ENCODE measurements at places on chromosomes 16 and 17.

DNA sequence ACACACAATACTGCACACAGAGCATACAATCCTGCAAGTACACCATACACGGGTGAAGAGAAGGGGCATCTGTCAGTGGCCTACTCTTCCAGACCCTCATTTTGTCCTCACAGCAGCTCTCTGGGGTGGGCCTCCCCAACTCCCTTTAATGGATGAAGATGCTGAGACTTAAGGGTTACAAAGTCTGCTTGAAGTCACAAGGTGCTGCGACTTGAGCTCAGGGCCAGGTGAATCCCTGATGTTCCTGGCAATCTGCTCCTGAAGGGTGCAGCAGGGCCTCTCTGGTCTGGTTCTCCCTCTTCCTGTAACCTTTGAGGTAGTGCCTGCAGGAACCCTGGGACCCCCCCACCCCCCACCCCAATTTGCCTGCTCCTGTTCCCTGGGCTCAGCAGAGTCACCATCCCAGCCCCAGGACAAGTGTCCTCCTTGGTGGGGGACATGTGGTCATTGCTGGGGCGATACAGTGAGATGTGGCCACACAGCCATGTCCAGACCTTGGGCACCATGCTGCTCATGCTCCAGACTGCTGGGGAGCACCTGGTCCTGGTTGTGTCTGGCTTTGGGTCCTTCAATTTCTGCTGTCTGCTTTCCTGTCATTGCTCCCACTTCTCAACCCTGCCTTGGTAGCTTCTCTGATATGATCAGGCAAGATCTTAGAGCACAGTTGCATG, 107.5 kb downstream of the METRNL start:
- no peak for DNase-seq

DNA sequence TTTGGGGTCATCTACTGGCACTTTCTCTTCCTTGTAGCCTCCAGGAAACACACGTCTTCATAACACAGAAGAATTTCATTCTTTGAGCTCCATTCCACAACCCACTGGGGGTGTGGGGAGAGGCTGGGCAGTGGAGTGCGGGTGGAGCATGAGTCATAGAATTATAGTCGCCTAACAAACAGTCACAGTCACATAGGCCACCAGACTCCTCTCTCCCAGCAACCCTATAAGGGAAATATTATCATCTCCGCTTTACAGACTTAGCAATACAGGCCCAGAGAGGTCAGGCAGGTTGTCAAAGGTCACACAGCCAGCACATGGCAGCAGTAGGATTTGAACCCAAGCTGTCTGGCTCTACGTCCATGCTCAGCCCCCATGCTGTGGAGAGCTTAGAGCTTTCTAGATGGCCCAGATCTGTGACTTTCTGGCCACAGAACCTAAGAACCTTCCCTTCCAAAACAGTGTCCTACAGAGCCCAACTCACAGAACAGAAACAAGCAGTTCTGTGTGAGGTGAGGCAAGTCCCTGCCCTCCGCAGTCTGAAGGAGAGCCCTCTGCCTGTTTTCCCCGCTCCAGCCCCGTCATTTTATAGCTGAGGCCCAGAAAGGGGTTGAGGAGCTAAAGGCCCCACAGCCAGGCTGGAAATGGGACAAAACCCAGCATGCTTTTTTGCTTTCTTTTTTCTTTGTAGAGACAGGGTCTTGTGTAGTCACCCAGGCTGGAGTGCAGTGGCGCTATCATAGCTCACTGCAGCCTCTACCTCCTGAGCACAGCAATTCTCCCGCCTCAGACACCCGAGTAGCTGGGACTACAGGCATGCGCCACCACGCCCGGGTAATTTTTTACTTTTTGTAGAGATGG, 10.7 kb upstream of the LITAF start:
- DNase-seq, result peak; percentile 75

GRCh38 chr16:85172455-85173145, 60.3 kb upstream of the CIBAR2 start:
- DNase-seq, result no peak

DNA sequence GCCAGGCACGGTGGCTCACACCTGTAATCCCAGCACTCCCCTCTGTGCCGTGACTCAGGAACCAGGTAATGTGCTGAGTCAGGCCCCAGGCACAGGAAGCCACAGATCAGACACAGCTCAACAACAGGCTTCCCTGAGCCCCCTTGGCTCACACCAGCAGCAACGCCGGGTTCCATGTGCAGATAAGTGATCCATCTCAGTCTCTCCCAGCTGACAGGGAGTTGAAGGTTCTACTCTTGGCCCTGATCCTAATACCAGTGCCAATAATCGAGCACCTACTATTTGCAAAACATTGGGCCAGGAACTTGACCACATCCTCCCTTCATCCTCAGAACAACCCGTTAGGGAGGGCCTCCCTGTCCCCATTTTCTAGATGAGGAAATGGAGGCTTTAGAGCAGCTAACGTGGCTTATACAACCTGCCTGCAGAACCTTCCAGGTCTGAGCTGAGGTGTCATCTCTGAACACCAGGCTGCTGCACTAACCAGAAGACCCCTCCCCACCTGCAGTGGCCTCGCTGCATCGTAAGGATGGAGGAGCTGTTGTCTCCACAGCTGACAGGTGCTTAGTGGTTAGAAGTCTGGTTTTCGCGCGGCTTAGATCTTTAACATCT, 64.8 kb upstream of the AMZ2 start:
- no peak for DNase-seq

GRCh38 chr17:15342460-15342859, 1.1 kb upstream of the TEKT3 start:
- DNase-seq, result no peak

DNA sequence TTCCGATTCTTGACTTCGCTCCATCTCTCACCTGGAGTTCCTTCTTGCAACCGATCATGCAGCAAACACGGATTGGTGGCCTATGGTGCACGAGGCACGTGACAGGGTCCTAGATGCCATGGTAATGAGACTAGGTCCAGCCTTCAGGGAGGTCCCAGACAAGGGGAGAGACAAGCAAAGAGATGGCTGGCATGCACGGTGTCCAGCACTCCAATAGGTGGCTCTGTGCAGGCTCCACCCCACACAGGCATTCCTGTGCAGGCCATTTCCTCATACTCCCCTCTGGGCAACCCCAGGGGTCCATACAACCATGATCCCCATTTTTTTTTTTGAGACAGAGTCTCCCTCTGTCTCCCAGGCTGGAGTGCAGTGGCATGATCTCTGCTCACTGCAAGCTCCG, 31.3 kb downstream of the WNT9B start:
- DNase-seq, result no peak

GRCh38 chr16:2535625-2536013, 2.2 kb upstream of the PDPK1 start:
- DNase-seq, result peak; percentile 49

- DNase-seq, result no peak
Observed at GRCh38 chr16:3503523-3503922, 2.7 kb downstream of the CLUAP1 start.

- no peak for DNase-seq
Observed at GRCh38 chr17:15453246-15453645, 14.2 kb downstream of the CDRT4 start.

DNA sequence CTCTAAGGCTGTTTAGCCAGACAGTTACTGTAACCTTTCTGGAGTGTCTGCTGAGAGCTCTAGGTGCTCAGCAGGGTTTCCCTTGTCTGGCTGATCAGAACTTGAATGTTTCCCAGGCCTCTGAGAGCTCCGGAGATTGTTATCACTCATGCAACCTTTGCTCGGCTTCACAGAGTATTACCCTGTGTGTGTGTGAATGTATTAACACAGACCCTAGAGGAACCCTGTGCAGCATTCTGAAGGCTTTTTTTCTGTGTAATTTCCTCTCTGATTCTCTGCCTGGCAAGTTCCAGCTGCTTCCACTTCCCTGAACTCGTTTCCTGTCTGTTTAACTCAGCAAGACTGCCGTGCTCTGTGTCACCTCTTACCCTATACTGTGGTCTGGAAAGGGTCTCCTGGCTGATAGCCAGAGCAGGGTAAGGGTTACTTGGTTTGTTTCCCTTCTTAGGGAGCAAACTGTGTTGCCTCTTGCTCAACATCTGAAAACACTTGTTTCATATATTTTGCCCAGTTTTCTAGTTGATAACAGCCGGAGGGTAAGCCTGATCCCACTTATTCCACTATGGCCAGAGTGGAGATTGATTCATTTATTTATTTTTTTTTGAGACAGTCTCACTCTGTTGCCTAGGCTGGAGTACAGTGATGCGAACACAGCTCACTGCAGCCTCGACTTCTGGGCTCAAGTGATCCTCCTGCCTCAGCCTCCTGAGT, 21.7 kb downstream of the PRMT7 start:
- DNase-seq, result no peak

DNA sequence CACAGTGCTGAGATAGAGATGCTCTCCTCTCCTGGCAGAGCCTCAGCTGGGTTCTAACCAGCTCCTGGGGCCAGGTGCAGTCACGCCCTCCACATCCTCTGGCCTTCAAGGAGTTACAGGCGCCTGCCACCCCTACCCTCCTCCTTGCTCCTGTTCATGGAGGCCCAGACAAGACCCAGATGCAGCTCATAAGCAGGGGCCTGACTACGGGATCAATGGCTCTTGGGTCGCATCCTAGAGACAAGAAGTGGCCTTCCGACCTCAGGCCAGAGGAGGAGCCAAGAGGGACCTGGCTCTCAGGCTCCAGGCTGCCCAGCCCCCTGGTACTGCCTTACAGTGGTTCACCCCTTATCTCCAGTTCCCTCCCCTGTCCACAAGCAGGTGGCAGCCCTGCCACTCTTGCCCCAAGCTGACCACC, 23.0 kb downstream of the ARHGAP27 start:
- DNase-seq, result peak; percentile 29

DNA sequence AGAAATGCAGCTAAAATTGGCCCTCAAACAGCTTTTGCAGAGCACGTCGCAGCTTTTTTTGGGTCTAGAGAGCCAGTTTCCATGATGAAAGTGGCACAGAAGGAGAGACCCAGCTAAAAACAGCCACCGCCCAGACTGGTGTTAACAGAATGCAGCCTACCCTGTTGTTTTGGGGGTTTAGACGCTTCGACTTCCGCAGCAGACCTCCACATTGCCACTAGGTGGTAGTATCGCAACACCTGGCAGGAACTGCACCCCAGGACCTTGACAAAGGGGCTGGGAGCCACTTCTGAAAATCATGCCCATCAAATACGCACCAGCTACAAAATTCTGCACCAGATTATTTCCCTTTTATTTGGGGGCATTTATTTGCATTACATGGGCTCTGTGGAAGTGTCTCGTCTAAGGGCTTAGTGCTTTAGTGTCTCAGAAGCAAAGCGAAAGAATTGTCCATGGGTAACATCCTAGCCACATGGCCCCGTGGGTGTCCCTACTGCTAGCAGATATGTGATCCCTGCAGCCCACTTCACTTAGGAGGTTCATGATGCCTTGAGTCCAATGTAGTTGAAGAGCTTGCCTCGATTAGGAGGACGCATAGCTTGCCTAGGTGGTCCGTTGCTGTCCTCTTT, 167.1 kb downstream of the HAPSTR1 start:
- DNase-seq, result peak; percentile 57

DNA sequence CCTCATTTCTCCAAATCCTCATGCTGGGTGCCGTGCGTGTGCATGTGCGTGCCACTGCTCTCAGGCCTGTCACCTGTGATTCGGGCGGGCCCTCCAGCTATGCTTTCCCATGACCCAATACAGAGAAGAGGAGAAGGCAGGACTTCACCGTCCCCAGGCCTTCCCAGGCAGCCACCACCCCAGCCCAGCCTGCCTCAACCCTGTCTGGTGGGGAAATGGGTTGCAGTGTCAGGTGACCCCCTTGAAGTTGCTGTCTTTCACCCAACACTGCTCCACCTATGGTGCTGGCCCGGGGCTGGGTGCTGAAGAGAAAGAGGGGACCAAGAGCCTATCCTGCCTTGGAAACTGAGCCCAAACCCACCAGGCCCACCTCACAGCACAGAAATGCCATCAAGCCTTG, 94.7 kb downstream of the GOSR1 start:
- DNase-seq, result no peak

DNA sequence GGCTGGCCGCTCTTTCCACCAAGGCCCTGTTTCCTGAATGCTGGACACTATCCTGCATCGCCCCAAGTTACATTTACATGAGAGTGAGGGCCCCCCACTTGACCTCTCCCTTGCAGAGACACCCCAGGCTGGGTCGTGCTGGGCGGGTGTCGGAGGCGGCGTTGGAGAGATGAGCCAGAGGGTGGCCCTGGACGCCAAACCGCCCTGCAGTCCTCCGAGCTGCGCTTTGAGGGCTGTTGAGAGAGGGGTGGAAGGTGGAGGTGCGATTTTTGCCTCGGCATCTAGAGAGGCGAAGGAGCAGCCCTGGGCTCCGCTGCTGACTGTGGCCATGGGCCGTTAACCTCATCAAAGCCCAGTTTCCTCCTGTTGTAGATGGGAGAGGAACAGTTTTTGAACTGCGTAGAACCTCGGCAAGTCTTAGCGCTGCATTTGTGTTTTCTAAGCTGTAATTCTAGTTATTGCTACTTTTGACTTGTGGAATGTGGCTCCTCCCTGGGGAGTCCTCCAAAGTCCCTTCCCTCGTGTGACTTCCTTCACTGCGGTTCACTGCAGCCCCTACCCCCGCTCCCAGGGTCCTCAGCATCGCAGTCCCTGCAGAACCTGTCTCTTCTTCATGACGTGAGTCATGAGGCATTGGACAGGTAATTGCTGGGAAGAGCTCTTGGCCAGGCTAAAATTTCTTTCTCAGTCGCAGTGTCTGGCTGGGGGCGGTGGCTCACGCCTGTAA, 986 bp upstream of the ELOB start:
- DNase-seq, result no peak

DNA sequence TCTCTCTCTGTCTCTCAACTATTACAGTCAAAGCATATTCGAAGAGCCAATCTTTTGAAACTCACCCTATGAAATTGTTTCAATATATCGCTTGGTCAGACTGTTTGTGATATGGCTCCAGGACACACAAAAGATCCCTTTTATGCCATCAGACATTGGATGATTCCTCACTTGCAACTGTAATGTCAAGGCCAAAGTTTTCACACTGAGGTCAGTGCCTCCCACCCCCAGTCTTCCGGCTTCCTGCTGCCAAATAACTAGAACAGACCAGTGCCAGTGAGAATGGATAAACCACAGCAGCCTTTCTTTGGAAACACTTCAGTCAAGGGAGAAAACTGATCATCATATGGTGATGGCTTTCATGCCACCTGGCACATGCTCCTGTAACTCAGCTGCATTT, 321.9 kb upstream of the ZFHX3 start:
- no peak for DNase-seq

- DNase-seq, result no peak
Observed at GRCh38 chr16:56029026-56029425, 153.9 kb upstream of the CES5A start.

DNA sequence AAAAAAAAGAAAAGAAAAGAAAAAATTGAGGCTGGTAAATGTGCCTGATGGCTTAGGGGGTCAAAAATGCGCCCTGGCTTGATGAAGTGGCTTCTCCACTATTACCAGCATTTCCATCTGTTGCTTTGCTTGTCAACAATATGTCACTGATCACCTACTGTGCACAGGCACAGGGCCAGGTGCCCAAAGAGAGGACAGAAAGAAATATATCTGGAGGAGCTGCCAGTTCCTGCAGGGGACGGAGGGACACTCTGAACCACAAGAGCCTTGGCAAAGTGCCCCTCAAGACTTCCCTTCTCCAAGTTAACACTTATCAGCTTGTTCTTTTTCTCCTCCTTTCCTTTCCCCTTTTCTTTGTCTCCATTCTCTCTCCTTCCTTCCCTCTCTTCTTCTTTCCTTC, 34.7 kb downstream of the GINS3 start:
- DNase-seq, result no peak

- no peak for DNase-seq
Observed at GRCh38 chr17:49886036-49886435, 38.2 kb upstream of the TAC4 start.

GRCh38 chr17:42010898-42011516, 6.2 kb downstream of the DNAJC7 start:
- DNase-seq, result no peak

GRCh38 chr17:58060596-58061191, 22.5 kb upstream of the DYNLL2 start:
- peak; percentile 56 for DNase-seq

Measured in right forelimb (tissue), 1 donor.